Activated CD4-positive, alpha-beta T cell treated with anti-CD3 and anti-CD28 coated beads, Interleukin-10, Interleukin-2, amounts not matched to agents 100 ng/mL and 50 ng/mL, durations not matched to agents 16 hours and 8 hours (primary cell): ENCODE measurements at places on chromosomes 11 and 22.

DNA sequence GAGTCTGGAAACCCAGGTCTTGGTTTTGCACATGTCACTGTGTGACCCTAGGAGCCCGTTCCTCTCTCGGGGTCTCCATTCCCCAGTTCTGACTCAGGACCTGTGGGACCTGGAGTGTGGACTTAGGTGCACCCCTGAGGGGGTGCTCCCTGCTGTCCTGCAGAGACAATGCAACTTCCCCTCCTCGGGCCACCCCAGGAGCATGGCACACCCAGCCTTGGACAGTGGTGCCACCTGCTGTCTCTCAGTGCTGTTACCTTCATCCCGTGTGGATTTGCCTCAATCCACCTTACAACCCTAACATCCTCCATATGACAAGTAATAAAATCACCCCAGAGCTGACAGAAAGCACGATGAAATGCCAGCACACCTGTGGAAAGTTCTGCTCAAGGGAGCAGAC lies 27.5 kb upstream of the CRYBB3 start:
- DNase-seq = peak; percentile 45

- DNase-seq = no peak
Measured at GRCh38 chr22:17436382-17436980, 67.2 kb downstream of the CECR2 start.

- DNase-seq = no peak
Measured at GRCh38 chr11:110903830-110904229, 191.6 kb upstream of the ARHGAP20 start.

GRCh38 chr22:37043828-37044538 lies 7.6 kb upstream of the KCTD17 start:
- peak; percentile 75 for DNase-seq

DNA sequence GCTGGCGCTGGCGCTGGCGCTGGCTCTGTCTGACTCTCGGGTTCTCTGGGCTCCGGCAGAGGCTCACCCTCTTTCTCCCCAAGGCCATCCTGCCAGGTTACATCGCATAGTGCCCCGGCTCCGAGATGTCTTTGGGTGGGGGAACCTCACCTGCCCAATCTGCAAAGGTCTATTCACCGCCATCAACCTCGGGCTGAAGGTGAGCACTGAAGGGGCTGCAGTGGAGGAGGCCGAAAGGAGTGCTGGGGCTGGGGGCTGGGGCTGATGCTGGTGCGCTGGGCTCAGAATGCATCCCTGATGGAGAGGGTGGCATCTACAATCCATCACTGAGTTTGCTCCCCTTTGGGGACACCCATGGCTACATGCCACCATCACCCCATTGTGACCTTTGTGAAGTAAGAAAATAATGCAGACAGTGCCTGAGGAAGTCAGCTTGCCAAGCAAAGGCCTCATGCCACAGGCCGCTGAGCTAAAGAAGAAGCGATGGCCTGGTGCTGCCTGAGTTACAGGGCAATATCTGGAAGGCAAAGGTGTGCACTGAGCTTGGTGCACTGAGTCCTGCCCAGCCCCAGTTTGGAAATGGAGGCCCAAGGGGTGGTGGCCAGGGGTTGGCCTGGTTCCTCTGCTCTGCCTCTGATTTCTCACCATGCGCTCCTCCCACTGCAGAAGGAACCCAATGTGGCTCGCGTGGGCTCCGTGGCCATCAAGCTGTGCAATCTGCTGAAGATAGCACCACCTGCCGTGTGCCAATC lies 620 bp downstream of the SMPD1 start:
- no peak for DNase-seq

- DNase-seq = no peak
Measured at GRCh38 chr22:46464701-46465344, 72.6 kb downstream of the CELSR1 start.

- no peak for DNase-seq
Measured at GRCh38 chr11:88345949-88346348, 8.4 kb upstream of the CTSC start.

- DNase-seq = no peak
Measured at GRCh38 chr22:31079095-31079642, 1.9 kb upstream of the SMTN start.

GRCh38 chr11:64746486-64746885 lies 2.5 kb upstream of the RASGRP2 start:
- DNase-seq = no peak

- no peak for DNase-seq
Measured at GRCh38 chr11:15568440-15568839, 453.7 kb downstream of the INSC start.

DNA sequence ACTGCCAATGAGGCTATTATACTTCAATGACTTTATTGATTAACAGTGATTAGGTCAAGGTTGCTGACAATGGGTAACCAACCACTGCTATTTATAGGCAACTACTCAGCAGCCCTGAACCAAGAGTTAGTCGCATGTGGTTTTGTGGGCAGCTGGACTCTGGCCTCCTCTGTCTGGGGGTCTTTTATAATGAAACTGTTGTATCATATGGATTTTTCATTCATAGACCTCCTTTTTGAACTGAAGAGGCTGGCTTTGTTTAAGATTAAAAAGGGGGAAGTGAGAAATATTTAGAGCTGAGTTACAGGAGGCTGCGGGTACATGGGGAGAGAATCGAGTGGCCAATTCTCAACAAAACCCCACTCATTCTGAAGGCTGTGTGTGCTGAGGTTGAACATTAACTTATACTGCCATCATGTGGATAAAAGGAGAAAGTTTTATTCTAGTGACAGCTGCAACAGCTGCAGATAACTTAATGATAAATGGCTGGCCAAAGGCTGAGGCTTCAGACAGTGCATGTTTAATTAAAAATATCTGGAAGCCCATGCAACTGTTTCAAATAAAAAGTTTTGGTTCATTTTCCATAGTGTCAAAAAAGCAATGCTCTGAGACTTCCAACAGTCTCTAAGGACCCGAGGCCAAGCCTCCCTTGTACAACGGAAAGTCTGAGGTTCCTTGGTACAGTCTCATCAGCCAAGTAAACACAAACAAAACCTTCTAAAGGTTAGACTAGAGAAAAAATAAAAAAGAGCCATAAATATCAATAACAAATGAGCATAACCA lies 682.6 kb downstream of the KCNA4 start:
- peak; percentile 6 for DNase-seq

DNA sequence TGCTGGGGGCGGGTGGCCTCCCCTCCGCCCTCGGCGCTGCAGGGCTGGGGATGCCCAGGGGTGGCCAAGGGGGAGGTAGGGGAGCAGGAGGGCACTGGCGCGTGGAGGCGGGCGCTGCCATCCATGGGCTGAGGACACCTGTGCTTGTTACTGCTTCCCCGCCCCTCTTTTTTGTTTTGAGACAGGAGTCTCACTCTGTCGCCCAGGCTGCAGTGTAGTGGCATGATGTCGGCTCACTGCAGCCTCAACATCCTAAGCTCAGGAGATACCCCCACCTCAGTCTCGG lies 683 bp upstream of the FADS3 start:
- DNase-seq = no peak

- no peak for DNase-seq
Measured at GRCh38 chr11:12321217-12321937, 56.0 kb upstream of the PARVA start.
